ENCODE measurements at places on chromosomes 6 and 20.

DNA sequence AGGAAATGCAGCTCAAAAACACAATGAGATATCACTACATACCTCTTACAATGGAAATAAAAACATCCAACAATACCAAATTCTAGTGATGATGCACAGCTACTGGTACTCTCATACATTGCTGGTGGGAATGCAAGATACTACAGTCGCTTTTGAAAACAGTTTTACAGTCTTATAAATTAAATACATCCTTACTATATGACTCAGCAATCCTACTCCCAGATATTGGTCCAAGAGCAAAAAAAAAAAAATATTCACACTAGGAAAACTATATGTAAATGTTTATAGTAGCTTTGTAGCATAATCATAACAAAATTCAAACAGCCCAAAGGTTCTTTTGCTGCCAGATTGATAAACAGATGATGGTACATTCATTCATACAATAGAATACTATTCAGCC, 217.4 kb upstream of the FAM83B start:
- peak; percentile 54 for DNase-seq

GRCh38 chr6:119318176-119318575, 31.4 kb downstream of the MAN1A1 start:
- no peak for DNase-seq

DNA sequence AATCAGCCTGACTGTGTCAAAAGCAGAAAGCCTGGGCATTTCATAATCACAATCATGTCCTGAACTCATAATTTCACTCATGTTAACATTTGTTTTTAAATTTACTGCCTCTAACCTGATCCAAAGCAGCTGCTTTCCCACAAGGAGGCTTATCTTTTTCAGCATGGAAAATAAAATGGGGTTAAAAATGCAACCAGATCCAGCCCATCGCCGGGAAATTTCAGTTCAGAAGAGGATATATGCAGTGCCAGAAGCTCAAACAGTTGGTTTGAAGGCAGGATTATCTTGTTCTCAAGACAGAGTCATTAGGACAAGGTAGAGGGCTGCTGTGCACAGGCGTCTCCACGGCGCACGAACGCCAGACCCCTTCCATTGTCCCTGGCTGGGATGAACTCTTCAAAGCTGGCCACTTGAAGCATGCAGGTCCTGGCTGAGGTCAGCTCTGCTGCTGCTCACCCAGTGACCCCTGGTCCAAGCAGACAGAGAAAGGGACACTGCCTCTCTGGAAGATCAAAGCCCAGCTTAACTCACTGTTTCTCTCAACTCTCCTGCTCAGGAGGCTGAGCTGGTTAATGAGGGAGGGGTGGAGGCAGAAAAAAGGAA, 191.1 kb upstream of the HEY2 start:
- DNase-seq = no peak

DNA sequence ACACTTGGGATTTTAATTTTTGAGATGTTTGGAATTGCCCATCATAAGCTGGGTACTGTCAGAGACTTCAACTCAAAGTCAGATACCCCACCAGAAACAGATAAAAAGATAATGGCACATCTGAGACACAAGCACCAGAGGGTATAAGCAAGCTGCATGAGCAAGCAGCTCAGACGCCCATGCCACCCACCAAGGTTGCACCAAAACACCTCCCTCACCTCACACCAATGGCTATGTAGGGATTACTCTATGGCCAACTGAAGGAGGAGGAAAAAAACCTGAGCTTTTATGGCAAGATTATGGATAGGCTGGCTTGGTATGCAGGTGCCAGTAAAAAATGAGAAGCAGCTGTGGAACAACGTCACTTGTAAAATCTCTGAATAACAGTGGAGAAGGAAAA, 3.8 kb upstream of the IRAK1BP1 start:
- no peak for DNase-seq

DNA sequence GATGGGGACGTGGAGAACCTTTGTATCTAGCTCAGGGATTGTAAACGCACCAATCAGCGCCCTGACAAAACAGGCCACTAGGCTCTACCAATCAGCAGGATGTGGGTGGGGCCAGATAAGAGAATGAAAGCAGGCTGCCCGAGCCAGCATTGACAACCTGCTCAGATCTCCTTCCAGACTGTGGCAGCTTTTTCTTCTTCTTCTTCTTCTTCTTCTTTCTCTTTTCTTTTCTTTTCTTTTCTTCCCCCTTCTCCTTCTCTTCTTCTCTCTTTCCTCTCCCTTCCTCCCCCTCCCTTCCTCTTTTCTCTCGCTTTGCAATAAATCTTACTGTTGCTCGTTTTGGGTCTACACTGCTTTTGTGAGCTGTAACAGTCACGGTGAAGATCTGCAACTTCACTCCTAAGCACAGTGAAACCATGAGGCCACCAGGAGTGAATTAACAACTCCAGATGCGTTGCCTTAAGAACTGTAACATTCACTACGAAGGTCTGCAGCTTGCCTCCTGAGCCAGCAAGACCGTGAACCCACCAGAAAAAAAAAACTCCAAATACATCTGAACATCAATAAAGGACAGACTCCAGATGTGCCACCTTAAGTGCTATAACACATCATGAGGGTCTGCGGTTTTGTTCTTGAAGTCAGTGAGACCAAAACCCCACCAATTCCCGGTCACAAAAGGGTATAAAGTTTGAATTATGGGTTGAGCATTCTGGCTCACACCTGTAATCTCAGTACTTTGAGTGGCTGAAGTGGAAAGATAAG, 19.6 kb upstream of the SERPINB1 start:
- no peak for DNase-seq

DNA sequence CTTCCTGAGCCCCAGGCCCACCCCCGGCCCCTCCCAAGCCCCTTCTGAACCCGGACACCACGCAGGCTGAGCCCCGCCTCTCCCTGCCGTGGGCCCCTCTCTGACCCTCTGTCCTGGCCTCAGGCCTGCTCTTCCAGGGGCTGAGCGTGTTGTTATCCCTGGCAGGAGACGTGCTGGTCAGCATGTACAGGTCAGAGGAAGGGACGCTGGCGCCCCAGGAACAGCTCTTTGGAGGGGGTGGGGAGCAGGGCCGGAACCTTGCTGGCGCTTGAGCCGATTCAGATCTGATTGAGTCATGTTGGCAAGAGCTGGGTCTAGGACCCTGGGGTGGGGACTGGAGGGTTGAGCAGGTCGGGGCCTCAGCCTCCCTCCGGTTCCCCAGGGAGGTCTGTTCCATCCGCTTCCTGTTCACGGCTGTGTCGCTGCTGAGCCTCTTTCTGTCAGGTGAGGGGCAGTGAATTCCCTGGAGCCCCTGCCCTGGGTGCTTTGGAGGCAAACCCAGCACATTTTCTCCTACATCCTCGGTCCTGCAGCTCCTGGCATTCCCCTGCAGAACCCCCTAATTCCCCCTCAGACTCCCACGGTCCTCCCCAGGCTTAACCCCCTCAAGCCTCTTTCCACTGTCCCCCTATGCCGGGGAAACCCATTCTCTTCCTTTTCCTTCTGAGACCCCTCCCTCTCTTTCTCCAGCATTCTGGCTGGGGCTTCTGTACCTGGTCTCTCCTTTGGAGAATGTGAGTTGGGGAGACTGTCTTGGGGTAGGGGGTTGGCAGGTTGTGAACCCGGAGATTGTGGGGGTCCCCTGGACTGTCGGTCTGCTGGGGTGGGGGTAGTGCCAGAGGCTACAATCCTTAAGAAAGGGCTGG, 2.0 kb downstream of the SPAG4 start:
- peak; percentile 58 for DNase-seq

DNA sequence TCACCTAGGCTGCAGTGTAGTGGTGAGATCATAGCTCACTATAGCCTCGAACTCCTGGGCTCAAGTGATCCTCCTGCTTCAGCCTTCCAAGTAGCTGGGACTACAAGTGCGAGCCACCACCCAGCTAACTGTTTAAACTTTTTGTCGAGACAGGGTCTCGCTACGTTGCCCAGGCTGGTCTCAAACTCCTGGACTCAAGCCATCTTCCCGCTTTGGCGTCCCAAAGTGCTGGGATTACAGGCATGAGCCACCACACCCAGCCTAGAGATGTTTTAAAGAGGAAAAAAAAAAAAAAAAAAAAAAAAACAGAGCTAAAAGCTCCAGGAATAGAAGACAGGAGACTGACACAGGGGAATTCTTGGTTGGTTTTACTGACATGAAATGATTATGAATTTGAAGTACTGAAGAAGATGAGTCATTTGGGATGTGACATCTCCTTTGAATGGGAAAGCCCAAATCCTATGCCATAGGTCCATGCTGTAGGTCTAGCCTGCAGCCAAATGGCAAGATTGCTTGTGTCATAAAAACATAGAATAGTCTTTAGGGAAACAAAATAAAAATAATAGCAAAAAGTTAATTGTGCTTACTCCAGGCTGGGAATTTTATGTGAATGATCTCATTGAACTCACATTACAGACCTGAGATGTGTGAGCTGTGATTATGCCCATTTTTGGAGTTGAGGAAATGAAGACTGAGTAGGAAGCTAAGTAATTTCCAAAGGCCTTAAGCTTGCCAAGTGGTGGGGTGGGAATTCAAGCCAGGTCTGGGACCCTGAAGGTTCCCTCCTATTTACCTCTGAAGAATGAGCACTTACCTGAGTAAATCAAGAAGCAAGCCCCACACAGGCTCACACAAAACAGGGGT, 24.3 kb upstream of the NHSL1 start:
- peak; percentile 35 for DNase-seq

GRCh38 chr6:157143890-157144798, 179.2 kb downstream of the TMEM242 start:
- no peak for DNase-seq

DNA sequence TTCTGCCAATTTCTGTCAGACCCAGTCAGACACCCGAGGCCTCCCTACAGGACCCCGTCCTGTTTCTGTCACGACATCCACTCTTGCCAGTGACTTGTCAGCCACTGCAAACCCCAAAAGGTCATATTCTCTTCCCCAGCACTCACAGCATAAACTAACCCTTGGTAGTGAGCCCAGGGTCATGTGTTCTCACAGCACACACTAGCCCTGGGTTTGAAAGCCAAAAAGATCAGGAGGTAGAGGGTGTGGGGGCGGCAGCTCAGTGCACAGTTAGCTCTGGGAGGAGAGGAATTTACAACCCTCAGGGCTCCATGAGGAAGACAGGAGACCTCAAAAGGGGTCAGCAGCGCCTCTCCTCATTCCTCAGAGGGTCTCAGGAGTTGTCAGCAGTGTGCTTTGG, 9.9 kb upstream of the SNX9 start:
- no peak for DNase-seq

- no peak for DNase-seq
These were observed 104.9 kb downstream of the TULP4 start for GRCh38 chr6:158416883-158417759.

DNA sequence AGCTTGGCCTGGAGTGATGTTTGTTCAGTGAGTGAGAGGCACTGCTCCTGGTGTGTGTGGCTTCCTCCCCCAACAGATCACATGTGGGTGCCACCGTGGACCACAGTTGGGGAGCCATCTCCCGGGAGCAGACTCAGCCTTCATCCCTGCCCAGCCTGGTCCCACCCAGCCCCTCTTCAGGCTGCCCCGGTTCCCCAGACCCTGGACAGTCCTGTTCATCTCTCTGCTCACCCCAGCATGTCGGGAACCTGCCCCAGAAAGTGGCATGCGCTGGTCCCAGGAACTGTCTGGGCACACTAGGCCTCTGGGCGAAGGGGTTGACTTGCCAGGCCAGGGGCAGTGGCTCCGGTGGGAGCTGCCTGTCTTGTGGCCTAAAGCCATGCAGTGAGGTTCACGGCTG, 21.5 kb upstream of the PPP1R3G start:
- no peak for DNase-seq

DNA sequence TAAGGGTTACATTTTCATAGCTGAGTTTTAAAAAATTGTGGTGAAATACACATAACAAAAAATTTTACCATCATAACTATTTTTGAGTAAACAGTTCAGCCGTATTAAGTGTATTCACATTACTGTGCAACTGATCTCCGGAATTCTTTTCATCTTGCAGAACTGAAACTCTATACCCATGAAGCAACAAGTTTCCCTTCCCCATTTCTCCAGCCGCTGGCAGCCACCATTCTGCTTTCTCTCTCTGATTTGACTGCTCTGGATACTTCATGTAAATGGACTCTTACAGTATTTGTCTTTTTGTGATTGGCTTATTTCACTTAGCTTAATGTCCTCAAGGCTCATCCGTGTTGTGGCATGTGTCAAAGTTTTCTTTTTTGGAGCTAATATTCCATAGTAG, 341.6 kb downstream of the QKI start:
- no peak for DNase-seq

DNA sequence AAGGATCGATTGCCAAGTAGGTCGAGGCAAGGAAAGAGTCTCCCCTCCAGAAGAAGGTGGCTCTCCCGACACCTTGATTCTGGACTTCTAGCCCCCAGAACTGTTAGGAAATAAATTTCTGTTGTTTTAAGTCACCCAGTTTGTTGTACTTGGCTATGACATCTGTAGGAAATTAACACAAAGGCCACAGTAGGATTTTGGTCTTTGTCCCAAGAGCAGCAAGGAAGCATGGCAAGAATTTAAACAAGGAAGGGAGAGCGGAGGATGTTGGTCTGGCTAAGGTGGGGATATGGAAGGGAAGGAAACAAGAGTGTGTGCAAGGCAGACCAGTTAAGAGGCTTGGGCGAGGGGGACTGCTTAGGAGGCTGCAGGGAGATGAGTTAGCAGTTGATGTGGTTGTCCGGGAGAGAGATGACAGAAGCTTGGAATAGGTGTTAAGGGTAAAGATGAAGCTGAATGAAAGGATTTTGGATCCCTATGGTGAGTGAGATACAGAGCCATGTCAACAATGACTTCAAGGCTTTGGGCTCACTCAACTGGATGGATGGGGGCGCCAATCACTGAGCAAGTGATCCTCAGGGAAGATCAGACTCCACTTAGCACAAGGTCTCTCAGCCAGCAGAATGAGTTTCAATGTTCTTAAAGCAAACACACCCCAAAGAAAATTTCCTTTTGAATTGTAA, 140.5 kb upstream of the ZNF217 start:
- no peak for DNase-seq

GRCh38 chr20:22611636-22612035, 27.3 kb upstream of the FOXA2 start:
- DNase-seq = no peak

DNA sequence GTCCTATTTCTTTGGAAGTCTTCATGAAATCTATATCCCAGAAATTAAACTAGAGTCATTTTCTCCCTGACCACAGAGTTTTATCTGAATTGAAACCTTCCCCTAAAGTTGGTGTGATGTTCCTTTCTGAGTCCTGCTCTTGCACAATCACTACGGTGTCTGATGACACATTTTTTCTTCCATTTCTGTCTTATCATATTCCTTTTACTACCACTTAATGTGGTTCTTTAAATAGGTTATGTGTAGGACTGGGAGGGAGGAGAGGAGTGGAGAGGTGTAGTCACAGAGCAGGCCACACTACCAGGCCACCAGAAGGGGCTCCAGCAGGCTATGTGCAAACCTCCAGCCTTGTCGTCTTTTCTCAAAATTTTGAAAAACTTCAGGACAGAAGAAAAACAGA, 39.7 kb upstream of the ATXN1 start:
- peak; percentile 63 for DNase-seq

DNA sequence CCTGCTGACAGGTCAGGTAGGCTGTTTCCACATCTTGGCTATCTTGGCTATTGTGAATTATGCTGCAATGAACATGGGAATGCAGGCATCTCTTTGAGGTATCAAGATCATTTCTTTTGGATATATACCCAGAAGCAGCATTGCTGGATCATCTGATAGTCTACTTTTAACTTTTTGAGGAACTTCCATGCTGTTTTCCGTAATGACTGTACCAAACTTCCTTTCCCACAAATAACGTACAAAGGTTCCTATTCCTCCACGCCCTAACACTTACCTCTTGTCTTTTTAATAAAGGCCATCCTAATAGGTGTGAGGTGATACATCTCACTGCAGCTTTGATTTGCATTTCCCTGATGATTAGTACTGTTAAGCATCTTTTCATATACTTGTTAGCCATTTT, 338.7 kb upstream of the RUNX2 start:
- no peak for DNase-seq

- peak; percentile 13 for DNase-seq
These were observed 142.6 kb upstream of the ZNF217 start for GRCh38 chr20:53736122-53736756.
